ENCODE measurements at places on chromosomes 11 and 22.

- DNase-seq: no peak
Observed at GRCh38 chr11:78227921-78228320, 39.2 kb downstream of the USP35 start.

DNA sequence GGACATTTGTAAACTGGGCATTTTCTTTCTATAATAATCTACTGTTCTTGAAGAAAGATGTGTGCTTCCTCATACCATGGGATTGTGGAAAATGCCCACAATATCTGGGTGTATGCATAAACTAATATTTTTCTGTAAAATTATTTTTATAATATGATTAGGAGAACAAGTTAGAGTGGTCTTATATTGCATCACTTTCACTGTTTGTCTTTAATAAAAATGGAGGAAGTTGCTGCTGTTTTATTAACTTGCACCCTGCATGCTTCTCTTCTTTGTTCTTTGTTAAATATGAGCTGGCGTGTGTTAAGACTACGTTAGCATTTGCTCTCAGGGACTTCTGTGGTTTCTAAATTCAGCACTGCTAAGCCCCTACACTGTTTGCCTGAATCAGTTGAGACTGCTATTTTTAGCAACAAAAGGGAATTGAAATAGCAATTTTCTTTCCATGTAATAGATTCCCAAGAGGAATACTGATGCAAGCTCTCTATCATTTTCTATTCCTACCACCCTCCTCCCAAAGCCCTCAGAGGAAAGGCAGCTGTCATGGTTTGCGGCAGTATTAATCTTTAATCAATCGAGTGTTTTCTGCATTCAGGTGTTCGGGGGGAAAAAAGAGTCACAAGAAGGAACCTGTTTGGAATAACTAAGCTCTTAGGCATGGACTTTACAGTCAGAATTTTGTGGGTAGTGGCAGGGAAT, 56.1 kb downstream of the HSD17B12 start:
- DNase-seq: no peak

DNA sequence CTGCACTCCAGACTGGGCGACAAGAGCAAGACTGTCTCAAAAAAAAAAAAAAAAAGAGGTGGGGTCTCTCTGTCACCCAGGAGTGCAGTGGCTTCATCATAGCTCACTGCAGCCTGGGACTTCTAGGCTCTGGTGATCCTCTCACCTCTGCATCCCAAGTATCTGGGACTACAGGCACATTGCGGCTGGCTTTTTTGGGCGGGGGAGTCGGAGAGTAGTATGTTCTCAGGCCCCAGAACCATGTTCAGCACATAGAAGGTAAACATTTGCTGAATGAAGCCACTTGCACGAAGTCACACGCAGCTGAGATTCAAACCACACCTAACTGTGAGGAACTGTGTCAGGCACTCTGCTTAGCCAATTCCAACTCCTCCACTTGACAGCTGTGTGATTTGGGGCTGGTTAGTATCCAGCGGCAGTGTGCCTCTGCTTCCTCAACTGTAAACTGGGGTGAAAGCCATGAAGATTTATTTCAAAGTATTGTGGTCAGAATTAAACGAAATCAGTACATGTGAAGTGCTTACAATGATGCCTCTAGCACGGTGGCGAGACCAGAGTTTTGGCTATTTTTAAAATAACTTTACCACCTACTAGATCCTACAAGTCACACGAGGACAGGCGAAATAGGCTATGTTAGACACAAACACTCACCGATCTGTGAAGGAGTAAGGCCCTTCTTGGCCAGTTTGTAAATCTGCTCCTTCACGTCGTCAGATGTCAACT, 789 bp downstream of the RPS13 start:
- no peak for DNase-seq

GRCh38 chr11:107018902-107019493, 722 bp upstream of the GUCY1A2 start:
- peak; percentile 30 for DNase-seq

- DNase-seq: no peak
Observed at GRCh38 chr11:82863209-82863608, 37.0 kb downstream of the PRCP start.

DNA sequence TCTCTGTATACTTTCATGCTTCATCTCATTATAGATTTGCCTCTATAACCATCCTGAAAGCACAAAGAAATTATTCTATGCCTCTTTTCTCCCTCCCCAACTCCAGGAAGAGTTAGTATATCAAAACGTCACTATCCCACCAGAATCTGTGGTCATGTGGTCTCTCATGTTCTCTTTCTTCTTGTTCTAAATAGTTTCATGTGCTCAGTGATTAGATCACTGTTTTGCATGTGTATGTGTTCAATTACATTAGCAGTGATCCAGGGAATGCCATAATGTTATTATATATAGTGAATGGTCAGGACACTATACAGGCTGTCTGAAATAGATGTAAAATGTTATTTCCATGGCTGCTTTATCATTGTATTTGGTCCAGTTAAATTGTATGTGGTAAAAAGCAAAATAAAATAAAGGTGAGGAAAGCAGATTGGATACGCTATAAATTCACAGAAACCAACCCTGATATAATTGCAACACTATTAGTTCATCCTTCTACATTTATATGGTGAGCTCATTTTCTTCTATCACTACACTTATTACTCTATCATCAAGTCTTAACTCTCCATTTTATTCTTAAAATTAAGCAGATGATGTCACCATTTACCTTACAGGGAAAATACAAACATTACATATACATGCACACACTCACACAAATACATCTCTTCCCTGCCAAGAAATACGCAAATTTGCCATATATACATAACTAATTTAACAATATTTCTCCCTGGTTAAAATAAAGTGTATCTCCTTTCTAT, 26.9 kb upstream of the ANO5 start:
- no peak for DNase-seq

DNA sequence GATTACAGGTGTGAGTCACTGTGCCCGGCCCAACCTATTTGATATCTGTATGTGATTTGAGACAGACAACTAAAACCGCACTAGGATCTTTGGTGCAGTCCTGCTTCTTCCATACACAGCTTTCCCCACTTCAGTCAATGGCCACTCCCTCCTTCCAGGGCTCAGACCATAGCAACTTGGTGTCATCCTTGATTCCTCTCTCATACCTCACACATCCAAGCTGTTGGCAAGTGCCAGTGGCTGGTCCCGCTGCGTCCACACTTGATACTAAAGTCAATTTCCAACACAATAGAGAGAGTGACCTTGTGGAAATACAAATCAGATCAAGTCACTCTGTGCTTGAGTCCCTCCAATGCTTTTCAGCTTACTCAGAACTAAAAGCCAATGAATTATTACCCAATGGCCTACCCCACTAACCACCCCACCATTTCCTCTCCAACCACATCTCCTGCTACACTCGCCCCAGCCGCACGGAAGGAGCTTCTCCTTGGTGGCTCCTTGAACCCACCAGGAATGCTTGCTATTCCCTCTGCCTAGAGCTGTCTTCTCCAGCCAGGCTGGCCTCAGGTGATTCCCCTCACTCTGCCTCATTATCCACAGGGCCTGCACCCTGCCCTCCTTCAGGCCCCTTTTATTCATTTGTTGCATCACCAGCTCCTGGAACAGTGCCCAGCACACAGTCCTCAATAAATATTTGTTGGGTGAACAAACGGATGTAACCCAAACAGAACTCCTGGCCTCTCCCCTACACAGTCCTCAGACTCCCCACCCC, 12.9 kb downstream of the ABTB2 start:
- DNase-seq: no peak

DNA sequence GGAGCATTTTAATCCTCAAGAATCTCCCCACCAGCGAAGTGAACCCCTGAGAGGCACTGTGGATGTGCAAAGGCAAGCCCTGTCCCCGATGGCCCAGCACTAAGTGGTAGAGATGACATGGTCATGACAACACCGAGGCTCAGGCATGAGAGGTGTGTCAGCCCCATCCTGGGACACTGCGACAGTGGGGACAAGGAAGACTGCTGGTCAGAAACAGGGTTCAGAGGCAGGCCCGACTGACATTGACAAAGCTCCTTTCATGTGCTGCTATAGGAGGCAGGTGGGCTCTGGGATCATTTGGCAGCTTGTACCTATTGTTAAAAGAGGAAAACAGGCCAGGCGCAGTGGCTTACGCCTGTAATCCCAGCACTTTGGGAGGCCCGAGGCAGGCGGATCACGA, 54.3 kb upstream of the MYEOV start:
- peak; percentile 53 for DNase-seq

DNA sequence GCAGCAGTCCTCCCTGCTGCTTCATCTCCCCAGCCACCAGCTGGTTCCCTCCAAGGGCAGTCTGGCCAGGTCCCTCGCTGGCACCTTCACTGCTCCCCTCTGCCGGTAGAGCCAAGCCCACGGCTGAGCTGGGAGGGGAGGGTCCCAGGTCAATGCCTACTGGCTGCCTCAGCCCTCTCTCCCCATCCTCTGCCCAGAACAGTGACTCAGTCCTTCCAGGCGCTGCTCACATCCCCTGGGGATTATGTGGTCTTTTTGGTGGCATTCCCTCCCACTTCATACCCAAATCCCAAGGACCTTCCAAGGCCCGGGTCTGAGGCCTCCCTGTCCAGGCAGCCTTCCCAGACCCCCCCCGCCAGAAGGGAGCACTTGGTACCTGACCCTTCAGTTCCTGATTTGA, 44.9 kb downstream of the WNT7B start:
- no peak for DNase-seq

DNA sequence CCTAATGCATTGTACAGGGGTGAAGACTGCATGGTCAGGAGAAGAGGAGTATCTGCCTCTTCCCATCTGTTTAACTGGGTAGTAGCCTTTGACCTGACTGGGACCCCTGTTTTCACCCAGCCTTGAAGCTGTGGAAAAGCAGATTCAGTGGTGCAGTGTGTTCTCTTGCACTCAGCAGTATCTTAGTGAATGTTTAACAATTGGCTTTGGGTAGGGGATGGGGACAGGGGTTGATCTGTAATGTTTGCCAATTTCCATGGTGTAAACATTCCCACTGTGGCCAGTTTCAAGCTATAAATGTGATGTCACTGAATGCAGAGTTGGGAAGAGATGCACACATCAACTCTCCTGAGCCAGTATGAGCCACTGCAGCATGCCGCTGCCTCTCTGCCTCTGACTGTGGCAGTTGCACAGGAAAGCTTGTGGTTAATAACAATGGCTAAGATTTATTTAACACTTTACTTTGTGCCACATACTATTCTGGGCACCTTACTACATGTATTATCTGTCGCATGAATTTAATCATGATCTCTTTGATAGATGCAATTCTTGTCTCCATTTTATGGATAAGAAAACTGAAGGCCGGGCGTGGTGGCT, 15.7 kb downstream of the FJX1 start:
- DNase-seq: no peak

- no peak for DNase-seq
Observed at GRCh38 chr11:12150831-12151382, 40.5 kb downstream of the MICAL2 start.

- DNase-seq: no peak
Observed at GRCh38 chr11:103903621-103904323, 132.7 kb upstream of the DDI1 start.

DNA sequence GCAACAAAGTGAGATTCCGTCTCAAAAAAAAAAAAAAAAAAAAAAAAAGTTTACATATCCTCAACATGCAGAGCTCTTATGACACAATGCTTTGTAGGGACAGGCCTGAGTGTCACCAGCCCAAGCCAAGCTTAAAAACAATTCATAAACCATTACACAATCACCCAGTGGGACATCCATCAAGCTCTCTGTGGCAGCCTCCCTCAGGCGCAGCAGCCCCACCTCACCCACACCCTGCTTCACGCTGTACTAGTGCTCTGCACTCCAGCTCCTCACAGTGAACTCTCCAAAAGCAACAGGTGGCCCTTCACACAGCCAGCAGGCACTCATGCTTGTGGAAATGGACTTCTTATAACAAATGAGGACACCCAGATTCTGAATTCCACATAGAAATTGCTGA, 3.5 kb upstream of the FOXRED2 start:
- DNase-seq: no peak

DNA sequence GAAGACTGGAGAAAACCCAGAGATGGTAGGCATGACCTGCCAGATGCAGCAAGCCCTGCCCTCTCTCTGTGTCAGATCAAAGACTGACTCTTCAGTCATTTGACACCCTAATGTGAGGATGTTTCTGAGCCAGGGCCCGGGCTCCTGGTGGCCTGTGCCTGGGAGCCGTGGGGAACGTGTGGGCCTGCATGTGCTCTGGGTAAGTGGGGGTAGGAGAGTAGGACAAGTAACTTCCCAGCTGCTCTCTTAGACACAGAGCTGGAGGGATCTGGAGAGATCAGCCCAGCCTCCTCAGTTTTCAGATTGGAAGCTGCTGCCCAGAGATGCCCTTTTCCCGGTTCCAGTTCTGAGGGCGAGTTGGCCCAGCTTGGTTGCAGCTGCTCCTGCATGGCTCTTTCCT, 110.8 kb downstream of the TEAD1 start:
- DNase-seq: no peak

DNA sequence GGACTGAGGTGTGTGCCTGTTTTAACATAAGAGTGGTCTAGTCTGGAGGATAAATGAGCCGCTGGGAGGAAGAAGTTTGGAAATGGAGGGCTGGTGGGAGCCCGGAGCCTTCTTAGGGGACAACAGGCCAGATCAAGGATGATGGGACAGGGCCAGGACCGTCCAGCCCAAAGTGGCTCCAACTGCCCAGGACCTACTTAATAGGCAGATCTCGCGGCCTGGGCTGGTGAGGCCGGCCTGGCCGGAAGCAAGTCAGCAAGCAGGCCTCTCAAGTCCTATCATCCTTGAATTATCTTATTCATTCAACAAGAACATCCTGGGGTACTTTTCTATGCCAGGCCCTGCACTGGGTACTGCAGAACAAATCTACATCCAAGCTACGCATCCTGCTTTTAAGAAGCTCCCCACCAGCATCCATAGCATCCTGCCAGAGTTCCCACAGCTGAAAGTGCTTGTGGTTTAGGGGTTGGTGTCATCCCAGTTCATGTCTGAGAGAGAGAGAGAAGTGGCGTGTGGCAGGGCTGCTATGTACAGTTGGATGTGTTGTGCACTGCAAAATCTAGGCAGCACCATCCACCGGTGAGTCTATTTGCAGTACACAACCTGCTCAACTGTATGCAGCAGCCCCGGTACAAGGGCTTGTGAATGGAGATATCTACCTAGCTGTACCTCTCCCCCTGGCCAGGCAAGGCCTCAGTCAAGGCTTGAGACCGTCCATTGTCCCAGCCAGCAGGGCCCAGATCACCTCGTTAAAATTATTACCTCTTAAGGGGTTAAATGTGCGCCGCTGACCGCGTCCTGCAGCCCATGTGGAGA, 82.1 kb downstream of the FBLN1 start:
- no peak for DNase-seq

GRCh38 chr22:30511109-30511508, 5.6 kb upstream of the SEC14L4 start:
- no peak for DNase-seq

- DNase-seq: no peak
Observed at GRCh38 chr11:18865951-18866350, 73.3 kb downstream of the MRGPRX1 start.

GRCh38 chr22:40199223-40199622, 21.5 kb downstream of the TNRC6B start:
- no peak for DNase-seq
